BJ (cell line): ENCODE measurements at places on chromosomes 16 and 17. TPM values are rescaled to one million over a fixed set of nuclear protein-coding genes. Genes with fewer than 3 reads are reported as not detected.

SDR42E1 gene
- 0.44 and 0.80 TPM in 2 replicates for polyA plus RNA-seq

KCNH4 gene
- 0.02 and 0.07 TPM in 2 replicates for polyA plus RNA-seq

KRT33B gene
- 1.2 and 1.8 TPM in 2 replicates for polyA plus RNA-seq

FAM234A gene
- 39.4 and 75.5 TPM in 2 replicates for polyA plus RNA-seq

ZP2 gene
- not detected in 2 replicates for polyA plus RNA-seq

KRTAP4-11 gene
- polyA plus RNA-seq, result not detected in 2 replicates

TP53TG3D gene
- polyA plus RNA-seq, result 0.28 and 0.40 TPM in 2 replicates

PRRT2 gene
- 4.5 and 7.6 TPM in 2 replicates for polyA plus RNA-seq

CDH15 gene
- polyA plus RNA-seq, result 0.04 and 0.07 TPM in 2 replicates

GPR142 gene
- not detected in 2 replicates for polyA plus RNA-seq

CCL17 gene
- polyA plus RNA-seq, result not detected in 2 replicates

DNA sequence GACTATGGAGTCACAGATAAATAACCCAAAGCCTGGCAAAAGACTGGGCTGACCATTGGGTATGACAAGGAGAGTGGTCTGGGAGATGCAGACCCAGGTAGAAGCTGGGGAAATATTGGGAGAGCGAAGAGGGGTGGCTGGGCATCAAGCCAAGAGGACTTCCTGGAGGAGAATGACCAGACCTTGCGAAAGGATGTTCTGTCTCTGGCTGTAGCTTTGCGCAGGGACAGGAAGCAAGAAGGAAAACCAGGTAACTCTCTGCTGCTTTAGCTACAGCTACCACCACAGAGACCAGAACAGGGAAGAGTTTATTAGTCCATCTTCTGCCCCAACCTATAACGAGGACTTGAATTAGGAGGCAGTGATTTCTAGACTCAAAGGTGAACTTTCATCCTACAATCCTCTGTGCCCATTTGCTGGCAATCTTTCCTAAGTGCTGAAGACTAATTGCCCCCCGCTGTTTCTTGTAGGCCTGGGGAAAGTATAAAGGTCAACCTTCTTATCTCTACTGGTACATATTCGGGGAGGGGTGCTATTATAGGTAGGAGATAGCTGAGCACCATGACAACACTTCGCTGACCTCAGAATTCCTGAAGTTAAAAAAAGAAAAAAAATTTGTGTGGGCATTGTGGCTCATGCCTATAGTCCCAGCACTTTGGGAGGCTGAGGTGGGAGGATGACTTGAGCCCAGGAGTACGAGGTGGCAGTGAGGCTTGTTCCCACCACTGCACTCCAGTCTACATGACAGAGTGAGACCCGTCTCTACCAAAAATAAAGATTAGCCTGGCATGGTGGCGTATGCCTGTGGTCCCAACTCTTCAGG is 19.1 kb upstream of the KIFC3 start:
- no peak for DNase-seq

DNA sequence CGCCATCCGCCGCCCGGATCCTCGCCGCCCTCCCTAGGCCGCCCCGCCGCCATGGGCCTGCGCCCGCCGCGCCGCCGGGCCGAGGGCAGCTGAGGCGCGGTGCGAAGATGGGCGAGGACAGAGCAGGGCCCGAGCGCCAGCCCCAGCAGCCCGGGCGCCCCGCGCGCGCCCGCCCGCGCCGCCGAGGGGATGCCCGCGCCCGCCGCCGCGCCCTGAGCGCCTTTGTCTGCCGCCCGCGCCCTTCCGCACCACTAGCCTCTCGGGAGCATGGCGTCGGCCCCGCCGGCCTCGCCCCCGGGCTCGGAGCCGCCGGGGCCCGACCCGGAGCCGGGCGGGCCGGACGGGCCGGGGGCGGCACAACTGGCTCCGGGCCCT is 278 bp downstream of the RAB11FIP3 start:
- DNase-seq, result no peak

GRCh38 chr16:85220964-85221731 is 108.9 kb upstream of the CIBAR2 start:
- DNase-seq, result no peak

- no peak for DNase-seq
Measured at GRCh38 chr17:65664266-65664665, 102.8 kb upstream of the AXIN2 start.

DNA sequence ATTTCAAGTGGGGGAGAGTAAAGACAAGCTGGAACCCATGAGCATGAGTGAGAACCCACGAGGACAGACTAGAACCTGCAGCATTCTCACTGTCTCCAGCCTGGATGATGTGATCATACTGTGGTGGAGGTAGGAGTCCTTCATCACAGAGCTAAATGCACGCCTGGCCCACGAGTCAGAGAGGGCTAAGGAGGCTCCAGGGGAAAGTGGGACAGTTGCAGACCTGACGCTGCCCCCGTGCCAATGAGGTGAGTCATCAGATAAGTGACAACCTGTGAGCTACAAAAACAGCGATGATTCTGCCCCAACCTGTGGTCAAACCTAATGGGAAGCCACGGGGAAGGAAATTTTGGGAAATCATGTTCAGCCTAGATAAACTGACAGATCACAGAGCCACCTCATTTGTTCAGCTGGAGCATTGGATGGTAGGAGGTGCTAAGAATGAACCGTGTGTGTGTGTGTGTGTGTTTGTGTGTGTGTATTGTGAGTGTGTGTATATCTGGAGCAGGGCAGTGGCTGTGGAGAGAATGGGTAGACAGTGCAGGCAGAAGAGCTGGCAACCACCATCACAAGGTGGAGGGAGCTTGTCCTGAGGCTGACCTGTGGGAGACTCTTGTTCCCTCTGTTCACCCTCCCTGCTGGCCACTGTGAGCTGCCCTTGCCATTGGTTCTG is 131.8 kb downstream of the UTP18 start:
- no peak for DNase-seq

- no peak for DNase-seq
Measured at GRCh38 chr16:66026211-66026610, 340.3 kb upstream of the CDH5 start.

DNA sequence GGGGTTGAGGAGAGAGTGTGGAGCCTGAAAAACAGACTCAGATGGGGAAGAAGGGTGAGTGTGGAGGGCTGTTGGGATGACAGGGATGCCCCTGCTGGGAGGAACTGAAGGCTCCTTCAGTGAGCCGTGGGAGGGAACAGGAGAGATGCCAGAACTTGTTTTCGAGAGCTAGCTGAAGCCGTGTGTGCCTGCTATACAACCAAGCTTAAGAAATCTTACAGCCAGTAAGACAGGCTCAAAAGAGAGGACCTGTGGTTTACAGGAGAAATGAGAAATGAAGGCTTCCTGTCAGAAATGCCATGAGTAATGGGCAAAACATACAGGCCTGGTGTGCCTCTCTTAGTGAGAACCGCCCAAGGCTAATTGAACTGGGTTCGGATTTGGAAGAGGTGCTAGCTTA is 99.6 kb downstream of the SPACA3 start:
- DNase-seq, result no peak

GRCh38 chr16:21227866-21228265 is 5.6 kb upstream of the ANKS4B start:
- no peak for DNase-seq

DNA sequence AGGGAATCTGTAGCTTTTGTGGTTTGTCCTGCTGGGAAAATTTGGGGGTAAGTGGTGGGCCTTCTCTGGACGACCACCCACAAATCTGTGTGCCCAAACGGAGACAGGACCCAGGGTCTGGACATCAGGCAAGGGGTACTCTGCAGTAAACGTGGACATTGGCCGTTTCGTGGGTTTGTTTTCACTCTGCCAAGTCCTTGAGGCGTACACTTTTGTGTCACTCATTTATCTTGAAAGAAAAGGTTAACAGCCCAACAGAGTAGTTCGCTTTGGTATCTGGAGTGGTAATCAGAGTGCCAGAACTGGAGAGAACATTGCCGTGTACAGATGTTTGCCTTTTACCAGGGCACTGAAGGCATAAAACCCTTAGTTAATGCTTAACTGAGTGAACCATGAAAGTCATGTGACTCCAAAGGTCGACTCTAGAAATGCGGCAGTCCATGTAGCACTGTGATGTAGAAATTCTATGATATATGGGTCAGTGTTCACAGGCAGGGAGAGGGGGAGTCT is 15.4 kb downstream of the NAA60 start:
- DNase-seq, result no peak

- DNase-seq, result no peak
Measured at GRCh38 chr17:58643147-58643546, 48.7 kb downstream of the TEX14 start.

DNA sequence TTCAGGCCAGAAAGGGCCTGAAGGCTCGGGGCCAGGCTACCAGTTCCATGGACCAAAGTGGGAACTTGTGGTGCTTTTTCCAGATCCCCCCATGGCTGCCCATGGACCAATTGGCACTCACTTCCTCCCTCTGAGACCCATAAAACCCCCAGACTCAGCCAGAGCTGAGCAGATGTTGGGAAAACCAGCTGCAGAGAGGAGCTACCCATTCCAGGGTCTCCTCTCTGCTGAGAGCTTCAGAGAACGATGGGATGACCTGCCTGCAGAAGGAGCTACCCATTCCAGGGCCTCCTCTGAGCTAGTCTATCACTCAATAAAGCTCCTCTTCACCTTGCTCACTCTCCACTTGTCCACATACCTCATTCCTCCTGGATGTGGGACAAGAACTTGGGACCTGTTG is 52.2 kb upstream of the MED9 start:
- no peak for DNase-seq

- no peak for DNase-seq
Measured at GRCh38 chr17:46212634-46213435, 19.6 kb upstream of the KANSL1 start.

GRCh38 chr17:1126250-1126797 is 53.5 kb downstream of the ABR start:
- no peak for DNase-seq

DNA sequence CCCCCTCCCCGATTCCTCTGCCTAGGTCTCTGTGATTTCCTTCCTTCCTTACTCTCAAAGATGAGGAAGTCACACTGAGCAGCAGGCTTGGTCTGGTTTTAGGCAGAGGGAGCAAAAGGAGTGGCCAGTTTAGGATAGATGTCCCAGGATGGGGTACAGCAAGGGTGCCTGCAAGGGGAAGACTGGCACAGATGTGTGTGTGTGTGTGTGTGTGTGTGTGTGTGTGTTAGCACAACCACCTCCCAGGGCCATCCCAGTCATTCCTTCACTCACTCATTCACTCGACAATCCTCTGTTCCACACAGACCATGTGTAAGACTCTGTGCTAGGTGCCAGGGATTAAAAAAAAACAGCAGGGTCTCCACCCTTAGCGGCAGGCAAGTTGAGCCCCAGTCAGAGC is 35.9 kb downstream of the TMEM132E start:
- DNase-seq, result no peak

DNA sequence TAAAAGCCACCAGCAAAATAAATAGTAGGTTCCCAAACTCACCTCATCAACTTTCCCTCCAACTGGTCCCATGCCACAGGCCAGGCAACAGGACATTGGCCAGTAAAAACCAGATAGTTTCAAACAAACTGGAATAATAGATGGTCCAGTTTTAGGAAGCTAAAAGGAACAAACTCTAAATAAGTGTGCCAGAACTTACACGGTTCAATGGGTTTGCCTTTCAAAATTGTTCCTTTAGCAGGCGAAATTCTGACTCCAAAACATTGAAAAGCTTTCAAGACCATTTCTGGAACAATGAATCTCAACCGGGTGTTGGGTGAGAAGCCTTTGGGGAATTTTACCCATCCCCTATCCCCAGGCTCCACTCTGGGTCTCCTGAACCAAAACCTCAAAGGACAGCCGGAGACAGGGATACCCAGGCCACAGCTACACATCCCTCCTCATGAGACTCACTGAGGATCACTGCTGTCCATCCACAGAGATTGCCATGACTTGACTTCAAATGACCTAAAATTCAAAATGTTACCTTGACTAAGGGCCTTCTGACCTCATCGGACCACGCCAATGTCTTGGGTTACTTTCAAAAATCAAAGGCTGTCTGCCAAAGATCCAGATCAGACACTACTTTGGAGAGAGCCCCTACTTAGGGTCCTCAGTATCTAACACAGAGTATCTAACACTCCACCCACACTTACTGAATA is 13.0 kb downstream of the AXIN2 start:
- no peak for DNase-seq

- no peak for DNase-seq
Measured at GRCh38 chr17:65290616-65291015, 153.4 kb downstream of the RGS9 start.

DNA sequence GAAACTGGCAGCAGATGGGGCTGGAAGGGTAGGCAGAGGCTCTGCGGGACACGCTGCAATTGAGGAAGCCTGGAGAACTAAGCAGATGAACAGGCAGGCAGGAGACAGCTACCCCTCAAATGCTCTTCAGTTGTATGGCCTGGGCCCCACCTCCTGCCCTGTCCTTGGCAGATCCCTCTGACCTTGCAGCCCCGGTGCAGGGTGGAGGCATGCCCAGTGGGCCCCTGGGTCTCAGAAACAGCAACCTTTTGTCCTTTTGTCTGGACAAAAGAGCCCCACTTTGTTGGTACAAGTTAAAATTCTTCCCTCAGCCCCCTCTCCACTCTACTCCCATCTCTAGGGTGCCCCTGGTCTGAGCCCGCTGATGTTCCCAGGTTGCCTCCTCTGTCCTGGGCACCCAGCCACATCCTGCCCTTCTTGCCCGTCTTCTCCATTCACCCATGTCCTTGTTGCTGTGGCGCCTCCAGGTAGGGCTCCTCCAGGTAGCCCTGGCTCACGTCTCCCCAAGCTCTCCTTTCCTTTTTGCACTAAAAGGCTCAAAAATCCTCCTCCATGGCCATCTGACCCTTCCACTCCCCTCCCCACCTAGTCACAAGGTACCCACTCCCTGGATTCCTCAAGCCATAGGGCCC is 136.8 kb downstream of the CLEC16A start:
- no peak for DNase-seq

DNA sequence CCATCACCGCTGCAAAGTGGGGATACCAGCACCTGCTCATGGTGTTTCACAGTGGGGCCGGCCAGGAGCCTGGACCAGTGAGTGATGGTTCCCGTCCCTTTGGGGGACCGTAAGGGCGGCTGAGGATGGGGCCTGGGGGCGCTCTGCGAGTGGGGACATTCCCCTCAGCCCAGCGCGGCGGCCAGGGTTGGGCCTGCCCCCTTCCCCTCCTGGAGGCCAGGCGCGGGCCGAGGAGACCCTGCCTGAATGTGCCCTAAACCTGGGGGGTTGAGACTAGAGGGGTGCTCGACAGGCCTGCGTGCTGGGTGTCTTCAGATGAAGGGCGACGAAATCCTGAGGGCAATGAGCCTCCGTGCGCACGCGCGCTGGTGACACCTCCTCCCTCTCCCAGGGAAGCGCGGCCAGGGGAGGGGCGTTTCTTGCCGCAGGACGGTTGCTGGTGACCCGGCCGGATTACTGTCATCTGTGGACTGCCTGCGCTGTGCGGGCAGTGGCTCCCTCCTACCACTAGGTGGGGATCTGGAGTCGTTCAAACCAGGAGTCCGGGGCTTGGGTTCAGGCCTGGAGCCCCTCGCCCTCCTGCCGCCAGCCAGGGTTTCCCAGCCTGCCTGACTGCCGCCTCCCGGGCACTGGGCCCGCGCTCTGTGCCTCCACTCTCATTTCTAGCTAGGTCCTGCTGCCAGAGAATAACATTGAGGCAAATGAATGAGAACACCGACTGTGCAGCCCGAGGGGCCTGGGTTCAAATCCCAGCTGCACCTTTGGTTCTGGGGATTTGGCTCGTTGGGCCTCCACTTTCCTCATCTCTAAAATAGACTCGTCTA is 17.1 kb downstream of the TBX2 start:
- peak; percentile 46 for DNase-seq
